ENCODE measurements at places on chromosomes 16 and 17.

DNA sequence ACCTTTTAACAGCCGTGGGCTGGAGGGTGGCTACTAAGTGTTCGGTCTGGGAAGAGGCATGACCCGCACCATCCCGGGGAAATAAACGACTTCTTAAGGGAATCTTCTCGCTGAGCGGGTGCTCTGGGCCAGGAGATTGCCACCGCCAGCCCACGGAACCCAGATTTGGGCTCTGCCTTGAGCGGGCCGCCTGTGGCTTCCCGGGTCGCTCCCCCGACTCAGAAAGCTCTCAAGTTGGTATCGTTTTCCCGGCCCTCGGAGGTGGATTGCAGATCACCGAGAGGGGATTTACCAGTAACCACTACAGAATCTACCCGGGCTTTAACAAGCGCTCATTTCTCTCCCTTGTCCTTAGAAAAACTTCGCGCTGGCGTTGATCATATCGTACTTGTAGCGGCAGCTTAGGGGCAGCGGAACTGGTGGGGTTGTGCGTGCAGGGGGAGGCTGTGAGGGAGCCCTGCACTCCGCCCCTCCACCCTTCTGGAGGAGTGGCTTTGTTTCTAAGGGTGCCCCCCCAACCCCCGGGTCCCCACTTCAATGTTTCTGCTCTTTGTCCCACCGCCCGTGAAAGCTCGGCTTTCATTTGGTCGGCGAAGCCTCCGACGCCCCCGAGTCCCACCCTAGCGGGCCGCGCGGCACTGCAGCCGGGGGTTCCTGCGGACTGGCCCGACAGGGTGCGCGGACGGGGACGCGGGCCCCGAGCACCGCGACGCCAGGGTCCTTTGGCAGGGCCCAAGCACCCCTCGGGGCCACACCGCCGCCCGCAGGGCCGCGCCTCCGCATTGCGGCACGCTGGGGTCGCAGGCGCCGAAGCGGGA lies 3.6 kb upstream of the CBX4 start:
- DNase-seq: no peak

DNA sequence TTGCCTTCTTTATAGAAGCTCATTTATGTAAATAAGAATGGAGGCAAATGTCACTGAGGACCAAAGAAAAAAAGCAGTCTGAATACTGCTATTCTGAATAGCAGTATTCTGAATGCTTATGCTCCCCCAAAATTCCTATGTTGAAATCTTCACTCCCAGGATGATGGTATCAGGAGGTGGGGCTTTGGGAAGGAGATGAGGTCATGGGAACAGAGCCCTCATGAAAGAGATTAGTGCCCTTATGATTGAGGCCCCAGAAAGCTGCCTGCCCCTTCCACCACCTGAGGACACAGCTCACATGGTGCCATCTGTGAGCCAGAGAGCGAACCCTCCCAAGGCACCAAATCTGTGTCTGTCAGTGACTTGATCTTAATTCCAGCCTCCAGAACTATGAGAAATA lies 28.8 kb downstream of the HEATR6 start:
- DNase-seq: no peak

DNA sequence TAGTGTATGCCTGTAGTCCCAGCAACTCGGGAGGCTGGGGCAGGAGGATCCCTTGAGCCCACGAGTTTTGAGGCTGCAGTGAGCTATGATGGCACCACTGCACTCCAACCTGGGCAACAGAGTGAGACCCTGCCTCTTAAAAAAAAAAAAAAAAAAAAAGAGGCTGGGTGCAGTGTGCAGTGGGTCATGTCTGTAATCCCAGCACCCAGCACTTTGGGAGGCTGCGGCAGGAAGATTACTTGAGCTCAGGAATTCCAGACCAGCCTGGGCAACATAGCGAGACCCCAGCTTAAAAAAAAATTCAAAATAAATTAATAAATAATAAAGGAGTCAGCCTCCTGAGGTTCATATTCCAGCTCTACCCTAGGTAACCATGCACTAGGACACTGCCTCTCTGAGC lies 9.6 kb upstream of the CNOT1 start:
- DNase-seq: no peak

DNA sequence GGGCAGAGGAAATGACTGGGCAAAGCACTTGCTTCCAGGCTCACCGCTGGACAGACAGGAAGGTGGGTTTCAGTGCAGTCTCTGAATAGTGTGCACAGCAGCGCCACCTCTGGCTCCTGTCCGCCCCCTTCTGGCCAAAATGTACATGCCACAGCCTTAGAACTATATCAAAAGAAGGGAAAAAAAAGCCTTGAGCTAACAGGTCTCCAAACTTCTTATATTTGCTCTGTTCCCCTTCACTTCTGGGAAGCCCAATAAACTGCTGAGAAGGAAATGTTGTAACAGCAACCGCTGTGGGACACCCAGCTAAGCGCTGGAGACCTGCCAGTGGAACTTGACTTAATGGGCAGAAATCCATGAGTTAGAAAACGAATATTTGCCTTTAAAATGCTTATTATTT lies 17.5 kb downstream of the COG7 start:
- peak; percentile 40 for DNase-seq

DNA sequence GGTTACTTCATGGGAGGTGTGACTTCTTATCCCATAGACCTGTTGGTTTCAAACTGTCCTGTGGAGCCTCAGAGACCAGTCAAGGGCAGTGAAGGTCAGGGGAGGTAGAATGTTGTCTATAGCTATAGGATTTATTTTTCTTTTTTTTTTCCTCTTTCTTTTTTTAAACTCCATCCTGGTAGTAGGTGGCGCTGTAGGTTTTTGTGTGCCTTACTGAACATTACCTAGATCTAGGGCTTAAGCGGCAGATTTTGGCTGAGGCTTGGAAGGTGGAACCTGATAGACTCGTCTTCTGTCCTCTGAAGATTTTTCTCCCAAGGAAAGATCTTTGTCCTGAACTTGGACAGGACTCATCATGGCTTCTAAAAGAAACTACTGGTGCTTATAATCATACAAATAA lies 8.2 kb upstream of the LASP1NB start:
- no peak for DNase-seq

GRCh38 chr16:50697881-50698767 lies 4.7 kb downstream of the NOD2 start:
- DNase-seq: no peak

DNA sequence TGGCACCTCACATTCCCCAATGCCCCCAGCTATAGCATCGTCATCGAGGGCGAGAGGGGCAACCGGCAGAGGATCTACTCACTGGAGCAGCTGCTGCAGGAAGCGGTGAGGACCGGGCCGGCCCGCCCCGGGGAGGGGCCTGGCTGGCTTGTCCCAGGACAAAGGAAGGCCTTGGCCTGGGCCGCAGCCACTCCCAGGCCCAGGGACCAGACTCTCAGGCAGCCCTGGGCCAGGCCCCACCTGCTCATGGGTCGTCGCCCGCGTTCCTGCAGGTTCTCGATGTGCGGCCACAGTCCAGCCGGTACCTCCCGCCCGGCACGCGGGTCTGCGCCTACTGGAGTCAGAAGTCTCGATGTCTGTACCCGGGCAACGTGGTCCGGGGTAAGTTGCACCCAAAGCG lies 53.4 kb downstream of the ACTG1 start:
- DNase-seq: no peak

DNA sequence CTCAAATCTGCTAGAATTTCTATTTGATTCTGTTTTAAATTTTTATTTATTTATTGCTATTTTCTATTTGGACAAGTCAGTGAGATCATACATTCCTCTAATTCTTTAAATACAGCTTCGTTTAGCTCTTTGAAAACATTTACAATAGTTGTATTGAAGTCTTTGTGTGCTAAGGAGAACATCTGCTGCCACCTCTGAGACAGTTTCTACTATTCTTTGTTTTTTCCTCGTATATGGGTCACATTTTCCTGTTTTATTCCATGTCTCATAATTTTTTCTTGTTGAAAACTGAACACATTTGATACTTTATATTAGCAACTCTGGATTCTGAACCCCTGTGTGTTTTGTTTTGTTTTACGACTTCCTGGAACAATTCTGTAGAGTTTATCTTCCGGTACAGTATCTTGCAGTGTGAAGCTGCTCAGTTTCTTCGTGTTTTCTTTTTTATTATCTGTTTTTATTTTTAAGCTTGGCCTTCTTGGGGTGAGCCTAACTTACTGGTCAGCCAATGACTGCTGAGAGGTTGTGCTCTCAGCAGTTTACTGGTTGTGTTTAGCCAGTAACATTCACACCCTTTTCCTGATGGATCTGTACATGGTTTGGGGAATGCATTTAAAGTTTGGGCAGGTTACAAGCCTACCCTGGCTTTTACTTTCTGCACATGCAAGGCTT lies 99.0 kb downstream of the CA4 start:
- DNase-seq: no peak

GRCh38 chr16:15856901-15857698 lies at the start of gene MYH11:
Gene MYH11, minus strand, starts transcription at chr16:15857028. Its CDS starts 18,776 bp downstream, at chr16:15838252.
- DNase-seq: no peak

DNA sequence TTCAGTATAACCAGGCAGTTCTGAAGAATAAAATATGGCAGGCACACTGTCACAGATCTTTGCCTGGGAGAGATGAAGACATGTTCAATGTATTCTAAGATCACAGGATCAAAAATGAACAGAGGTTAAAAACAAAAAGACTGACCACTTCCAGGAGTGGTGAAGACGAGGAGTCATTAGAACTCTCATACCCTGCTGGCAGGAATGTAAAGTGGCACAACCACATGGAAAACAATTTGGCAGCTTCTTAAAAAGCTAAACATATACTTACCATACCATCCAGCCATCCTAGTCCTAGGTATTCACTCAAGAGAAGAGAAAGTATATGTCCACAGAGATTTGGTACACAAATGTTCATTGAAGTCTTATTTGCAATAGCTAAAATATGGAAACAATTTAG lies 406.3 kb downstream of the NPIPA8 start:
- DNase-seq: no peak

DNA sequence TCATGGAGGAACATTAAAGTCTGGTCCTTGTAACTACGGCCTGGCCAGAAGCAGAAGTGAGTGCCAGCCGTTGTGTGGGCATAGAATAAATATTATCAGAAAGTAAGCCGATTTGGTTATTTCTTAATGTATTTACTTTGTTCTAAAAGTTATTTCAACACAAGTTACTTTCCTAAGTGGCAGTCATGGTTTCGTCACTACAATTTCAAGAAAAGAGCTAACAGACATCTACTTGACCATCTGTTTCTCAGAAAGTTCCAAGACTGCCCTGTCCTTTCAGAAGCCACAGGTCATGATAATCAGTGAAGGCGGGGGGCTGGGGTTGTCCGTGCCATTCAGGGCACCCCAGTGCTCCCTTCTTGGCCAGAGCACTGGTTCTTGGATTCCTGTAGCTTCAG lies 14.9 kb upstream of the FASN start:
- no peak for DNase-seq

- DNase-seq: no peak
These were observed at the start of gene EFNB3 for GRCh38 chr17:7704601-7705268. Gene EFNB3, plus strand, starts transcription at chr17:7705202. Its CDS starts 397 bp downstream, at chr17:7705599.

GRCh38 chr16:71712501-71712900 lies 12.0 kb downstream of the PHLPP2 start:
- DNase-seq: no peak

DNA sequence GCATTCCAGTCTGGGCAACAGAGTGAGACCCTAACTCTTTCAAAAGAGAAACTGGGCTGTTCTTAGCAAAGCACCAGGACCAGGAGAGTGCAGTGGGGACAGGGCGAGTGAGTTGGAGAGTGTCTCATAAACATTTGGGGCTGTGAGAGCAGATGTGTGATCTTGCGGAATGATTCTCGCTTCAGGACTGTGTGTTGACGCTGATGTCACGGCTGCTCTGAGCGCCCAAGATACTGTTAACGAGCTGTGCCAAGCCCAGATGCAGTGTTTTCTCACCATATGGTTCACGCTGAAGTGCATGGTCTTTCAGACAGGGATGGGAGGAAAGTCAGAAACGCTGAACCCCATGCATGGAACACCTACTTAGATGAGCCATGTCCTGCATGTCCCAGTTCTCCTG lies 438.2 kb downstream of the HS3ST4 start:
- no peak for DNase-seq

- no peak for DNase-seq
These were observed 75.9 kb downstream of the LMF1 start for GRCh38 chr16:894841-895240.

- no peak for DNase-seq
These were observed 1.4 kb downstream of the MSL1 start for GRCh38 chr17:40122999-40123810.

DNA sequence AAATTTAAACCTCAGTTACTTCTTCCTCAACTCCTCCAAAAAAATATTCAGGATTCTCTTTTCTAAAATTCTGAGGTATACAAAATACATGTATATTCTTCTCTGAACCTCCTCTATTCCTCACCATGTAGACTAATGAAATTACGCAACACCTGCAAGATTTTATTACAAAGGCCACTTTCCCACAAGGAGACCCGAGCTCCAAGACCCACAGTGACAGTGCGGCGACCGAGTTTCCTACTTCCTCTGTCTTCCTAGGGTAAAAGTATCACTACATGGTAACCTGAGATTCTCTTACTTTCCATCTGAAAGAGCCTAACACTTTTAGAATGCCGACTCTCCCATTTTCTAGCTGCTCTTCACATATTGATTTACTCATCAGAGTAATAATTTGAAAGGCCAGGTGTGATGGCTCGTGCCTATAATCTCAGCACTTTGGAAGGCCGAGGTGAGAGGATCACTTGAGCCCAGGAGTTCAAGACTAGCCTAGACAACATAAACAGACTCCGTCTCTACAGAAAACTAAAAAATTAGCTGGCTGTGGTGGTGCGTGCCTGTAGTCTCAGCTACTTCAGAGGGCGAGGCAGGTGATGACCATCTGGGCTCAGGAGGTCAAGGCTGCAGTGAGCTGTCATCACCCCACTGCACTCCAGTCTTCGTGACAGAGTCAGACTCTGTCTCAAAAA lies 35.7 kb downstream of the CYTH1 start:
- no peak for DNase-seq

- no peak for DNase-seq
These were observed 10.3 kb upstream of the TVP23A start for GRCh38 chr16:10828851-10829366.

- no peak for DNase-seq
These were observed 48.4 kb downstream of the FBXL20 start for GRCh38 chr17:39352986-39353385.

DNA sequence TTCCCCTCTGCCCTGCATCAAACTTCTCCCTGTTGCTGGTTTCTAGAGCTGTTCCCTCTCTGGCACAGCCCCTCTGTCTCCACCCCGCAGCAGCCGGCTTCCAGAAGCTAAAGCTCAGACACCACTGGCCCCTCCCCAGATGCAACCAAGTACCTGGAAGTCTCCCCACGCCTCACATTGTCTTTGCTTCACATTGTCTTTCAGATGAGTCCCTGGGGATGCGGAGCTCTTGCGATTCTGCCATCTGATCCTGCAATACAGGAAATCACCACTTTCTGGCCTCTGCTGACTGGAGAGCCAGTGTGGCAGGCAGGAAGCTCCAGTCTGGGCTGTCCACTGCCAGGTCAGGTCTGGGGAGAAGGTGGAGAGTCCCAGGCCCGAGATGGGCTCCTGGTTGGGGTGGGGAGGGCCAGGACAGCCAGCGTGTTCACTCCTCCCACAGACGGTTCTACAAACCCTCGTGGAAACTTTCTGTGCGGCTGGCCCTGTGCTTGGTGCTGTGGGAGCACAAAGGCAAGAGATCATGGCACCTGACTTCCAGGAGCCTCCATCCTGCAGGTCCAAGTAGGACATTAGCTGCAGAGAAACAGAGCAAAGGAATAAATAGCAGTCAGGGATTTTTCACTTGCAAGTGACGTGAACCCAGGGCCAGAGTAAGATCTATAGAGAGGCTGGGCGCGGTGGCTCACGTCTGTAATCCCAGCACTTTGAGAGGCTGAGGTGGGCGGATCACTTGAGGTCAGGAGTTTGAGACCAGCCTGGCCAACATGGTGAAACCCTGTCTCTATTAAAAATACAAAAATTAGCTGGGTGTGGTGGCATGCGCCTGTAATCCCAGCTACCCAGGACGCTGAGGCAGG lies 47.9 kb upstream of the MAP3K14 start:
- DNase-seq: no peak

- DNase-seq: no peak
These were observed 34.1 kb upstream of the ADORA2B start for GRCh38 chr17:15910791-15911190.
